ENCODE measurements at places on chromosomes 4 and X. TPM values are rescaled to one million over a fixed set of nuclear protein-coding genes. Genes with fewer than 3 reads are reported as not detected.

HDX gene
- total RNA-seq = 1.6 TPM

MAGEB10 gene
- total RNA-seq = not detected

CFAP99 gene
- 0.06 TPM for total RNA-seq

KLHL4 gene
- total RNA-seq = 6.7 TPM

F11 gene
- not detected for total RNA-seq

ZNF518B gene
- total RNA-seq = 3.1 TPM

ASMT gene
- 0.53 TPM for total RNA-seq

RBM46 gene
- total RNA-seq = not detected

RHOH gene
- total RNA-seq = not detected

TIGD4 gene
- 0.17 TPM for total RNA-seq

SMIM10 gene
- 0.15 TPM for total RNA-seq

MCF2 gene
- 0.10 TPM for total RNA-seq

TAF7L gene
- total RNA-seq = 0.10 TPM

CHRDL1 gene
- not detected for total RNA-seq

TBC1D1 gene
- 24.9 TPM for total RNA-seq

DCHS2 gene
- total RNA-seq = not detected

SPCS3 gene
- 38.4 TPM for total RNA-seq

ACE2 gene
- not detected for total RNA-seq

ZDHHC15 gene
- total RNA-seq = not detected

DIPK2B gene
- total RNA-seq = not detected

NELFA gene
- total RNA-seq = 23.5 TPM

WDFY3 gene
- total RNA-seq = 9.6 TPM

HAND2 gene
- total RNA-seq = 0.72 TPM

NUDT9 gene
- 26.0 TPM for total RNA-seq

UGT2B11 gene
- total RNA-seq = 0.21 TPM

GALNTL6 gene
- total RNA-seq = 0.06 TPM

DCAF4L1 gene
- 0.13 TPM for total RNA-seq

CCDC160 gene
- 0.12 TPM for total RNA-seq

FTSJ1 gene
- 77.6 TPM for total RNA-seq

C4orf36 gene
- 1.1 TPM for total RNA-seq

RADX gene
- total RNA-seq = 0.07 TPM

Measured in A549 treated with GW870086 at 1 μM for 4 hours (cell line).